ENCODE measurements at places on chromosomes 11 and 22.

GRCh38 chr22:31629741-31630184 lies 32.3 kb downstream of the PISD start:
- no peak for DNase-seq

GRCh38 chr11:117444711-117445658 lies 117.3 kb downstream of the CEP164 start:
- DNase-seq = no peak

DNA sequence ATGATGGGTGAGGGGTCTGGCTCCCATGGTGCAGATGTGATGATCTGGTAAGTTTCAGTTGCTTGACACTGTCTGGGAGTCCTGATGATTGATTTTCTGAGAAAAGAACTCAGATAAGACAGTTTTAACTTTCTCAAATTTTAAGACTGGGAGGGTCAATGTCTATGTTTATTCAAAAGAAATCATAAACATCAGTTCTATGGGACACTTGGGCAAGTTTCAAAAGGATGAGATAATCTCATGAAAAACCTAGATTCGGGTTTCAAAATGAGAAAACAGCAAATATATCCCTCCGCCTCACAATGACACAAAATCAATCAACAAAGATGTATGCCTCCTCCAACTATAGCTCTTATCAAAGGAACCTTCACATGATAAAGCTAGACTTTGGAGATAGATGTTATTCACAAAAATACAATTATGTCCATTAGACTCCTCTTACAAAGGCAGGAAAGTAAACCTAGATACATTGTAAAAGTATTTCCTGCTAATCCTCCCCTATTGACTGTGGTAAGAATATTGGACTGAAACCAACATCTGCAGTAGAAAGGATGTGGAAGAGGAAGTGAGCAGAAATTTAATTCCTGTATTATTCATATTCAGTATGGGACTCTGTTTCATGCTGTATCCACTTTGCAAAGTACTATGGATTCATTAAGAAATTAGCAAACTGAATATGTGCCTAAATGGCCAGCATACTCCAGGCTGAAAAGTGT lies 21.6 kb downstream of the SVIP start:
- no peak for DNase-seq

- no peak for DNase-seq
These were observed 13.4 kb upstream of the P2RY2 start for GRCh38 chr11:73204711-73205121.

DNA sequence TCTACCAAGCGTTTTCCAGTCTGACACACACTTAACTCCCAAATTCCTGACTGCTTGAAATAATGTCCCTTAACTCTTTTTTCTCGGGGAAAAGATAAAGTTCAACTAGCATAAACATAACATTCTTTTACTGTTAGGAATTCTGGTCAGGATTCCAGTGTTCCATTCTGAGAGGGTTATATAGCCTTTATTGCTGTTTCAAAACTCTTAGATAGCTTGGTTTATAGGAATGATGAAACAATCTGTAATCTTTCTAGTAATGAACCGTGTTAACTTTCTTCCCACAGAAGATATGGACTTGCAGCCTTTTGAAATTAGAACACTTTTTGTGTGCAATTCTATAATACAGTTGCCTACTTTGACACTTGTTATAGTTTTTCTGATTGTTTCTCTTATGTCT lies 8.6 kb downstream of the REXO2 start:
- DNase-seq = no peak

GRCh38 chr11:74844865-74845264 lies 96.2 kb downstream of the RNF169 start:
- no peak for DNase-seq

- DNase-seq = no peak
These were observed 16.3 kb upstream of the RBMXL2 start for GRCh38 chr11:7072401-7073028.

- peak; percentile 50 for DNase-seq
These were observed 58.2 kb upstream of the THY1 start for GRCh38 chr11:119481021-119481666.

DNA sequence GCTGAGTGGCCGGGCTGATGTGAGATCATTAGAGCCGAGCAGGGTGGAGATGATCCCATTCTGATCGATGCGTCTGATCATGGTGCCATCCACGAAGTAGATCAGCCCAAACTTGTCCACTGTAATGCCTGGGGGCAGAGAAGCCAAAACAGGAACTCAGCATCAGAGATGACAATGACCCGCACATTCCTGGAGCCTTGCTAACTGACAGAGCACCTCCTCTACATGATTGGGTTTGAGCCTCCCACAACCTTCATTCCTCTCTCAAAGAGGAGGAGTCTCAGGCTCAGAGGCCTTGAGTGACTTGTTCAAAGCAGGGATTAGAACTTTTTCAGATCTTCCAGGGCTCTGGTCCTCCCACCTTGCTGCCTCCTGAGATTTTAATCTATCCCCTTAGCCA lies 133.7 kb upstream of the NARS2 start:
- DNase-seq = no peak

DNA sequence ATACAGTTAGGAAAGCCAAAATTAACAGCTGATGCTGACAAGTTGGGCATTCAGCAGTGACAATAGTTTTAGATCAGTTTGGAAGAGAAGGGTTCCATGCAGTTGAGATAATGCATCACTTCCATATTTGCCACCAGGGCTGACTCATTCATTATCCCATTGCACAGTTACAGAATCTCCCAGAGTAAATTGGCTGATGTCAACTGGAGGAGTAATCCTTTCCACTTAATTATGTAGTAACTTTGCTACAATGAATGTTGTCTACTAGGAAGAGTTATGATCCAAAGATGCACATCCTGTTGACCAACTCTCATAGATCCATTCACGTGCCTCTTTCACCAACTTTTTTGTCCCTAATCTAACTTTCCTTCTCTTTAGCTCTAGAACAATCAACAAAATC lies 123.3 kb upstream of the LUZP2 start:
- DNase-seq = no peak

DNA sequence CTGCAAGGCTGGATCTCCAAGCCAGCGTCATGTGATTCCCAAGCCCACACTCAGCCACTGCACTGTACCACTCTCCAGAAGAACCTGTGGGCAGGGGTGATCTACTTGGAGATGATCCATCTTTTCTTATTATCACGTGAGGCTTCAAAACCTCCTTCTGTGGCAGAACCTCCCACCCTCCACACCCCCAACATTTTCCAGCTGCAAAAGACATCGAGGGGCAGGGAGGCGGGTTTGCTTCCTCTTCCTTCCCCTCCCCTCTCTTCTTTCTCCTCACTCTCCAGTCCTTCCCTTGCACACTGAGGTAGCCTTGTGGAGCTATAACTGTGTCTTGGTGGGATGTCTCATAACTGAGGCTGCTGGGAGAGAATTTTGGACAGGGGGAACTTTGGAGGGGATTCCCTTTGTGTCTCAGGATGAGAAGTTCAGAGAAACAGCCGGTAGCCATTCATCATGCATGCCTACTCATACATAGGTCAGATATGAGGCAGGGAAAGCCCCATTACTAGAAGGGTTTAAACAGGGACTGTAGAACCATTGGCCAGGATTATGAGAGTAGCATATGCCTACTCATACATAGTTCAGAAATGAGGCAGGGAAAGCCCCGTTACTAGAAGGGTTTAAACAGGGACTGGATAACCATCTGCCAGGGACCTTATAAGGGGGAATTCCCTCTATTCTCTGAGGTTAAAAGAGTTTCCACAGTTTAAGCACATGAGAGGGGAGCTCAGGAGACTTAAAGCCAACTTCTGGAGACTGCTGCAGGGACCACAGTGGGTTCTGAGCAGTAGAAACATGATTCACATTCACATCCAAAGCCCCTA lies 420.7 kb upstream of the CADM1 start:
- DNase-seq = no peak

- DNase-seq = no peak
These were observed 35.8 kb downstream of the DUSP8 start for GRCh38 chr11:1536065-1536843.

DNA sequence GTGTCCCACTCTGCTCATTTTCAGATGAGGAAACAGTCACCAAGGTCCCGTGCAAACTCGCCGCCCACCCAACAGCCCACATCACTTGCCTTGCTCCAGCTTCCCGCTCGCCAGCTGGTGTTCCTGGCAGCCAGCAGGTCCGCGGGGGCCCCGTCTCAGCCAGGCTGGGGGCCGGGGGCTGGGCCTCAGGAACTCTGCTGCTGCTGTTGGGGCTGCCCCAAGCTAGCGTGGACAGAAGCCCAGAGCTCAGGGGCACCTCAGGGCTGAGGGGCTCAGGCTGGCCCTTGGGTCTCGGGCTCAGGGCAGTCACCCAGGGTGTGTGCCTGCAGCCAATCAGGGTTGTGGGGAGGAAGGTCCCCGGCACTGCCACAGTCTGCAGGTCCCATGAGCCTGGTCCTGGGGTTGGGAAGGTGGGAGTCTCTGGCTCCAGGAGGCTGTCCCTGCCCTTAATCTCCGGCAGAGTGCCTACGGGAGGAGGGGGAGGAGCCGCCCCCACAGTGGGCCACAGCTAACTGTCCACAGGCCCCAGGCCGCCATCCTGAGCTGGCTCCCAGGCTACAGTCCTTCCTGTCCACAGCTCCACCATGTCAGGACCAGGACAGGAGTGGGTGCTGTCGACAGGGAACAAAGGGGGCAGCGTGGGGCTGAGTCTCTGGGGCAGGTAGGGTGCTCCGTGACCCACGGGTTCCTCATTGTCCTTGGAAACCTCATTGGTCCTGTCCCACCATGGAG lies 65.2 kb downstream of the ARFGAP3 start:
- no peak for DNase-seq

DNA sequence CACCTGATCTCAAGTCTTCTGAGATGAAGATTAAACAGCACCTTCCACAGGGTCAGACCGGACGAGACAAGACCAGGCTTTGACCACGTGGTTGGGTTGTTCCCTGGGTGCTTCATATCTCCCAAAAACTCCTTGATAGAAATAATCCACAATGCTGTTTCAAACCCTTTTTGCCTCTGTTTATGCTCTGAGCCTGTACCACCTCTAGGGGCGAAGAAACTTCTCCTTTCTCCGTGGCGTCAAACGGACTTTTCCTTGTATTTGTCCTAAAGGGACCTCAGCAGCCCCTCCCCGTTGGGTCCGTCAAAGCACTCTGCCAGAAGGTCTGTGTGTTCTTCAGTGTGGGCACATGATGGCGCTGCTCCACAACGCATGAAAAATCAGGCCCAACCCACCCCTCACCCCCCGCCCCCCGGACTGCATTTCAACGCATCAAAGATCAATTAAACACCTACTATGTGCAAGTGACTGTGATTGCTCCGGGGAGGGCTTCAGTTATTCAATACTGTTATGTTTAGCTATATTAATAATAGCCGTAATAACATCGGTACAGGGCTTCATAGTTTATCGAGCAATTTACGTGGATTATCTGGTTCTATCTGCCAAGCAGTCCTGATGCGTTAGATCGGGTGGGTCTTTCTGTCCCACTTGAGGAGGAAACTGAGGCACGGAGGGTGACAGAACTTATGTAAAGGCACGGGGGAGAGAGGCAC lies 17.3 kb upstream of the EIF3D start:
- peak; percentile 3 for DNase-seq

DNA sequence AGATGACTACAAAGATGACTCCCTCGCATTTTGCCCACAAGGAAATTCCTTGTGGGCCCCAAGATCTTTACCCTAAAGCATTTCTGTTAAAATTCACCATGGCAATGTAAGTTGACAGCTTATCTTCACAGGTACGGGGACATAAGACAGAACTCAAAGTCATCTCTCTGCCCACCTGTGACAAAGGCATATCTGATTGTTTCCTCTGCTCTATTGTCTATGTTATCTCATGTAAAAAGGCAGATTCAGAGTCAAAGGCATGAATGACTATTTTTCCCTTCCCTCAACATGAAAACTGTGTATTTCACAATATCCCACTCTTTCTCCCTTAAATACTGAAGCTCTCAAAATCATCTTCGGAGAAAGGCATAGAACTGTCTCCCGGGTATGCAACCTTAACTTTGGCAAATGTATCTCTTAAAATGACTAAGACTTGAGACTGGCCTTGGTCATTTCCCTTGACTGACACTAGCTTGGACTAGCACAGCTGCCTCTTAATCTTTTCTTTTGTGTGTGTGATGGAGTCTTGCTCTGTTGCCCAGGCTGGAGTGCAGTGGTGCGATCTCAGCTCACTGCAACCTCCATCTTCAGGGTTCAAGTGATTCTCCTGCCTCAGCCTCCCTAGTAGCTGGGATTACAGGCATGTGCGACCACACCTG lies 103.2 kb downstream of the MICAL3 start:
- DNase-seq = no peak

DNA sequence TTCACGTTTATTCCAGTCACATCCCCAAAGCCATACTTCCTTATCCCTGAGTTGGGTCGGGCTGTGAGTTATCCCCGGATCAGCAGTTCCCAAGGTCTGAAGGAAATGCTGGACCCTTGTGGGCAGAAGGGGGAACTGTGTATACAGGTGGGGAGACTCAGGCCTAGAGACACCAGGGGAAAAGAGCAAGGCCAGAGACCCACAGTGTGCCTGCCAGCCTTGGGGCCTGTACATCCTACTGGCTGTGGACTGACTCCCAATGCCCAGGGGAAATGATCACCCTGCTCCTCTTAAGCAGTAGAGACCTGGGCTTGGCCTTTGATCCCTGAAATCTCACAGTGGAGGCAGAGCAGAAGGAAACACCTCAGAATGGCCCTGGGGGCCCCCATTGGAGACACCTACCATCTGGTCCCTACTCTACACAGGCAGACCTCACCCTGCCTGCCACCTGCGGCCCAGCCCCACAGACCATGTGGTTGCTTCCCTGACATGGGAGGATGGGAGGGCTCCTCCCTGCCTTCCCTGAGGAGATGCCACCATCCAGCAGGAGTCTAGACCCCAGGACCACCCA lies 1.3 kb downstream of the SELENOM start:
- DNase-seq = no peak

- DNase-seq = no peak
These were observed 6.8 kb downstream of the TBC1D22A start for GRCh38 chr22:46769191-46769675.

DNA sequence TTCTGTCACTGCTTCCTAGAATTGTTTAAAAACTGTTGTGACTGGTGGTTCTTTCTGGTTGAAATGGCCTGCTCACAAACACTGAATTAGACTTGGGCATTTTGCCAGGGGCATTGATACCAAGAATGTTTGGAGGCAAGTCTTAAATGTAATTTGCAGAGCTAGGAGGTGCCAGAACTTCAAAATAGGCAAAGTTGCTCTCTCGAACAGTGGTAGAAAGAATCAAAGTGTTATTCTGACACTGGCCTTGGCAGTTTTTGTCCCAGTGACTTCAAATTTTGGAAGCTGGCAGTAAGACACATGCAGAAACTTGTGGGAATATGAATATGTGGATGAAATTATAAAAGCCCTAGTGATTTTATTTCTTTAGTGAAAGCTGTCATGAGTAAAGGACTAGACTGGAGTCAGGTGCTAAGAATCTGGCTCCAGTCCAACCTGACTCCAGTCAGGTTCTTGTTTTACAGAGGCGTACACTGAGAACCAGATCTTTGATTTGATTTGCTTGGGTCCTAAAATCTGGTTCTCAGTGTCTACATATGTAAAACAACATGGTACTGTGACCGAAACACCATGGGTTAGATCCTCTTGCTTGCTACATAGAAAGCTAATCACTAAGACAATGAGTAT lies 20.9 kb downstream of the SVIP start:
- no peak for DNase-seq

DNA sequence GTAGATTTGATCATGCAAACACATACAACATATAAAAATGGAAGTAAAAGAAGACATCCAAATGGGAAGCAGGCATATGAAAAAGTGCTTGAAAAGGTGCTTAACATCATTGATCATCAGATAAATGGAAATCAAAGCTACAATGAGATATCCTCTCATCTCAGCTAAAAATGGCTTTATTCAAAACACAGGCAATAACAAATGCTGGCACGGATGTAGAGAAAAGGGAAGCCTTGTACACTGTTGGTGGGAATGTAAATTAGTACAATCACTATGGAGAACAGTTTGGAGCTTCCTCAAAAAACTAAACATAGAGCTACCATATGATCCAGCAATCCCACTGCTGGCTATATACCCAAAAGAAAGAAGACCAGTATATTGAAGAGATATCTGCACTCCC lies 549 bp upstream of the TCN1 start:
- DNase-seq = no peak
